ENCODE measurements at places on chromosomes 12 and 14. TPM values are rescaled to one million over a fixed set of nuclear protein-coding genes. Genes with fewer than 3 reads are reported as not detected.

DNA sequence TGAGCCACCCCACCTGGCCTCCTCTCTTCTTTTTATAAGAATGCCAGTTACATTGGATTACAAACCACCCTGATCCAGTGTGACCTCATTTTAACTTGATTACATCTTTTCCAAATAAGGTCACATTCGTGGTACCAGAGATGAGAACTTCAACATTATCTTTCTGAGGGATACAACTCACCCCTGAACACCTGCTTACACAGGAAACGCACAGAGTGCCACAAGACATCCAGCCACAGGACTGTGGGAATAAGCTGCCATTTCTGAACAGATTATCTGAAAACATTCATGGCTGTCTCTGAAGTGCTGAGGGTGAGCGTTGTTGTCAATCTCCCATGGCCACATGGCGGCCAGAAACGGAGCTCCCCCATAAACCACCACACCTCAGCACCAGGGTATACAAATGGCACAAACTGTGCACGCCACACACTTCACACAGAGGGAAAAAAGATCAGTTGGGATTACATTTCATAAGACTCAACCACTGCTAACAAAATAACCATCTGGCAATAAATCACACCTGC, 23.7 kb downstream of the FOXN3 start:
- no peak for DNase-seq
- H3K4me1 ChIP-seq, result peaks cover 34% of the 10 kb centered on the region
- H3K27me3 ChIP-seq, result no peaks in the 10 kb centered on the region
- peaks cover 25% of the 10 kb centered on the region for H3K36me3 ChIP-seq
- no peak overlapping the region for H3K27ac ChIP-seq
- no peak overlapping the region for H3K4me3 ChIP-seq

The KRT83 gene
- total RNA-seq, result not detected

GRCh38 chr12:127290251-127290650, 976.7 kb upstream of the TMEM132C start:
- no peaks in the 10 kb centered on the region for H3K27me3 ChIP-seq
- no peak overlapping the region for H3K4me3 ChIP-seq
- DNase-seq, result no peak
- no peak overlapping the region for H3K27ac ChIP-seq
- no peaks in the 10 kb centered on the region for H3K36me3 ChIP-seq

DNA sequence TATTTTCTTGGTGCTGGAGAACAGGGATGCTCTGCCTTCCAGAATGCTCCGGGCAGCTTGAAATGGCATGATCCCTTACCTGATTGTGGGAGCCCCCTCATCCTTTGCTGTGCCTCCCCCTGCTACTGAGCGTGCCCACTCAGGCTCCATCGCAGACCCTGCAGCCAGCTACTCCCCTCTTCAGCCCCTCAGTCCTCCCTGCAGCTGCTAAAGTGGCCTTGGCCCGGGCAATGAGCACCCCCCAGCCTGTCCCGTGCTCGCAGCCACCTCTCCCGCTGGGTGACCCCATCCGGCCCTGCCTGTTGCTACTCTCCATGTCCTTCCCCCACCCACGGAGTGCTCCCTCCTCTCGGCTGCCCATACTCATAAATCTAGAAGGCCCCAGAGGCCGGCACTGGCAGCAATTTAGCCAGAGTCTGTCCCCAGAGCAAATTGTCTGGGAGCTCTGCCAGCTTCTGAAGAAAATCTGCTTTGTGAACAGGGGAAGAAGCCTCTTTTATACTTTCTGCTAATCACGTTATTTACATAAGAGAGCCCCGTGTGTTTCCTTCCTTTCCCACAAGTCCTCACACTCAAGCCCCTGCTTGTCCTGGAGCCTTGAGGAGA, 143.7 kb upstream of the FRMD6 start:
- H3K27me3 ChIP-seq, result peaks cover 11% of the 10 kb centered on the region
- no peak overlapping the region for H3K4me3 ChIP-seq
- H3K36me3 ChIP-seq, result no peaks in the 10 kb centered on the region
- H3K4me1 ChIP-seq, result no peaks in the 10 kb centered on the region

GRCh38 chr12:25436206-25437030, 116.7 kb downstream of the LMNTD1 start:
- DNase-seq, result peak; percentile 22
- H3K4me1 ChIP-seq, result peaks cover 24% of the 10 kb centered on the region
- no peaks in the 10 kb centered on the region for H3K36me3 ChIP-seq
- H3K27ac ChIP-seq, result no peak overlapping the region
- peak overlapping the region; percentile 55 for H3K4me3 ChIP-seq

GRCh38 chr12:117502633-117503032, 141.2 kb upstream of the NOS1 start:
- DNase-seq, result no peak
- no peak overlapping the region for H3K4me3 ChIP-seq
- H3K4me1 ChIP-seq, result no peaks in the 10 kb centered on the region
- H3K27me3 ChIP-seq, result no peaks in the 10 kb centered on the region

- H3K27me3 ChIP-seq, result peaks cover 5% of the 10 kb centered on the region
- no peak overlapping the region for H3K4me3 ChIP-seq
- H3K4me1 ChIP-seq, result no peaks in the 10 kb centered on the region
- H3K27ac ChIP-seq, result no peak overlapping the region
- DNase-seq, result no peak
Observed at GRCh38 chr12:80188576-80188975, 89.2 kb downstream of the OTOGL start.

DNA sequence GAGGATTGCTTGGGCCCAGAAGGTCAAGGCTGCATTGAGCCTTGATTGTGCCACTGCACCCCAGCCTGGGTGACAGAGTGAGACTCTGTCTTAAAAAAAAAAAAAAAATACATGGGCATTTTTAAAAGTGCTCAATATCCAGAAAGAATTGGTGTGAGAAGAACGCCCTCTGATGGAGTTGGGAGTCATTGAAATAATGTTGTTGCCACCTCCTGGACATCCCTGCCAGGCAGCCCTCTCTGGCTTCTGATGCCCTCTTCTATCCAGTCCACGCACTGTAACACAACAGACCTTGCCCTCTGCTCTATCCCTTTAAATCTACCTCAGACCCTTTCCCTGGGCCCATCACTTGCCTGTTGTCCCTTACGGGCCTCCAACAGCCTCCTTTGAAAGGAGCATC, 4.9 kb downstream of the PTGDR start:
- H3K4me1 ChIP-seq, result peaks cover 45% of the 10 kb centered on the region
- peaks cover under 1% of the 10 kb centered on the region for H3K36me3 ChIP-seq
- H3K4me3 ChIP-seq, result no peak overlapping the region
- H3K27me3 ChIP-seq, result peaks cover 56% of the 10 kb centered on the region
- DNase-seq, result no peak

DNA sequence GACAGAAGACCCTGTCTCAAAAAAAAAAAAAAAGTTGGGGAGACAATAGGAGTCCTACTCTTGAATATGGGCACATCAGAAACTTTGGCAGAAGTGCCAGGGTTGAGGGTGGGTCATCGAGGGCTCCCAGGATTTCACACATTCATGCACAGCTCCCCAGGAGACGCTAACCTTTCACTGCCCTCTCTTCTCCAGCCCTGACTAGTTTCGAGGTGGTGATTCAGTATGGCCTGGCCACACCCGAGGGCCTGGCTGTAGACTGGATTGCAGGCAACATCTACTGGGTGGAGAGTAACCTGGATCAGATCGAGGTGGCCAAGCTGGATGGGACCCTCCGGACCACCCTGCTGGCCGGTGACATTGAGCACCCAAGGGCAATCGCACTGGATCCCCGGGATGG, 29.4 kb upstream of the LRP1-AS start:
- no peak overlapping the region for H3K4me3 ChIP-seq
- H3K36me3 ChIP-seq, result no peaks in the 10 kb centered on the region
- no peaks in the 10 kb centered on the region for H3K27me3 ChIP-seq
- no peak for DNase-seq

DNA sequence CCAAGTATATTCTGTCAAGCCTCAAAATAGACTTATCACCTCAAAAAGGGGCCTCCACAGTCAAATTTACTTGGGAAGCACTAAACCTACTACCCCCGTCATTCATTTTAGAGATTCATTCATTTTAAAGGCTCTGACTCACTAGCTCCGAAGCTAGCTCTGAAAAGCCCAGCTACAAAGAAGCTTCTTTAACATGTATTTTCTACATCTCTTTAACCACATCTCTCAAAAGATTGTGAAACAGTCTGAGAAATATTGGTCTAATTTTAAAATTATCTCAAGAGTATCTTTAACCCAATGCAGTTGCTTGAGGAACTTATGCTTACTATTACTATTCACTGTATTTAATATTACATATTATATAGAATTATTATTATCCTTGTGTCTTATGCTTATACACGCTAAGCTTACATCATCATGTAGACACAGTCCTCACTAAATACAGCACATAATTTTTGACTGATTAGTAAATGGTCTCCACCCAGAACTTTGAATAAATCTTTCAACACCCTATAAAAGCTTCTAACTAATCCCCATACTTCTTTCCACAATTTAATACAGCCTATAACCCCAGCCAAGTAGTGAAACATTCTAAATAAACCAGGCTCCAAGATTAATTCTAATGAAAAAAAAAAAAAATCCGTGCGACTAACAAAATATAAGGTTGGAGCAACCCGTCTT, 7.8 kb downstream of the NT5DC3 start:
- H3K36me3 ChIP-seq, result peaks cover 9% of the 10 kb centered on the region
- DNase-seq, result no peak
- H3K4me3 ChIP-seq, result no peak overlapping the region
- peaks cover 2% of the 10 kb centered on the region for H3K4me1 ChIP-seq
- no peak overlapping the region for H3K27ac ChIP-seq

DNA sequence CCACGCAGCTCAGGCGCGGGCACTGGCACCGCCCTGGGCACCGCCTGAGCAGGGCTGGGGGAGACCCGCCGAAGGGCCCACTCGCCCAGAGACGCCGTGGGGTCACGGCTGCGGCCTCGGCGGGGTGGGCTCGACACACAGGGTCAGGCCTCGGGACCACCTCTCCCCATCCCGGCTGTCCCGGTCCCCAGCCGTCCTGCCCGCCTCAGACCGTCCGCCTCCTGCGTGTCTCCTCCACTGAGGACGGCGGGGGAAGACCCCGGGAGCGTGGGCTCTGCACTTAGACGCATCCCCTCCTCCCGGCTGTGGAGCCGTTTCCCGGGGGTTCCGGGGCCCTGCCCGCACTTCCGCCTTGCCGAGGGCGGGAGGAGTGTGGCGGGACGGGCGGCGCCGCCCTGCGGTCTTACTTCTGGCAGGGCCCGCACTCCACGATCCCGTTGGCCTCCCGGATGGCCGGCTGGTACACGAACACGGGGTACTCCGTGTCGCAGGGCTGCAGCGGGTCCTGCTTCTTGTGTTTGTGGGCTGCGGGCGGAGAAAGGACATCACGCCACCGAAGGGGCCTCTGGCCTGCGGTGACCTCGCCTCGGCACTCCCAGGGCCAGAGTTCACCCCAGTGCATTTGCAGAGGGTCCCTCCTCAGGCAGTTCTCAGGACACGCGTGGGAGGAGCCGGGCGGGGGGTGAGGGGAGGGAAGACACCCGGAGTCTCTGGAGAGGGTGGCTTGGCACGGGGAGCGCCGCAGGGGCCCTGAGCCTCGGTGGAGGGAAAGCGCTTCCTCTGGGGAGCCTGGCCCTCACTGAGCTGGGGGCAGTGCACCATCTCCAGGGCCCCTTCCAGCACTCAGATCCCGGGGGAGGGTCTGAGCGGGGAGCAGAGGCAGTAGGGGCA, 23.1 kb upstream of the LRTM2 start:
- DNase-seq, result peak; percentile 47
- peak overlapping the region; percentile 71 for H3K27ac ChIP-seq
- peak overlapping the region; percentile 79 for H3K4me3 ChIP-seq
- peaks cover 5% of the 10 kb centered on the region for H3K4me1 ChIP-seq
- H3K27me3 ChIP-seq, result no peaks in the 10 kb centered on the region

- no peaks in the 10 kb centered on the region for H3K27me3 ChIP-seq
- H3K27ac ChIP-seq, result no peak overlapping the region
- H3K4me1 ChIP-seq, result peaks cover 2% of the 10 kb centered on the region
- H3K4me3 ChIP-seq, result no peak overlapping the region
- no peak for DNase-seq
- peaks cover 43% of the 10 kb centered on the region for H3K36me3 ChIP-seq
Observed at GRCh38 chr12:113315358-113315757, 19.6 kb downstream of the SLC8B1 start.
